Renal cortical epithelial cell (primary cell): ENCODE measurements at places on chromosomes 6 and 20. TPM values are rescaled to one million over a fixed set of nuclear protein-coding genes. Genes with fewer than 3 reads are reported as not detected.
A peak's percentile ranks its signal among the peaks of the same experiment; 100 is the strongest.

DNA sequence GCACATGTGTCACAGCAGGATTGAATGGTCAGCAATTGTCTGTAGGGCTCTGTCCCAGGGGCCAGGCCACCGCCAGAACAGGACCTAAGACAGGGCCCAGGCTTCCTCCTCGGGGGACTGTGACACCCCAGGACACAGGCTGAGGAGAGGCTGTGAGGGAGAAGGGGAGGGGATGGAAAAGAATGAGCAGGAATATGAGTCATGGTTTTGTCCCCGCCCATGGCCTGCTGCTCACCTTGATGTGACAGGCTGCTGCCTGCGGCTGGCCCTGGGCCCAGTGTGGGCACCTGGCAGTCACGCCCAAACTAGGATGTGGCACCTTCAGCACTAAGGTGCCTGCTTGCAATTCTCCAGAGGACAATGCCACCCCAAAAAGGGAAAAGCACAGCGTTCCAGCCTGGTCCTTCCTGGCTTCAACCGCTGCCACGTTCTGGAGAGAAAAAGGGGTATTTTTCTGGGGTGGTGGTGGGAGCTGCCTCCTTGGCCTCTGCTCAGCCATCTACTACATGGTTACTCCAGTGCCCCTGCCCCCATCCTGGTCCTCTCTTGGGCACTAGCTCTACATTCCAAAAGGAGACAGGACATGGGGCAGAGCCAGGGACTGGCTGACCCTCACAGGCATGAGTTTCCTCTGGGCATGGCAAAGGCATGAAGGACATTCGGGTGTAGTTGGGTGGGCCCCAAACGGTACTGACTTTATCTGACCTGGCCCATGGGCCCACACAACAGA is 93.4 kb downstream of the SLC22A23 start:
- DNase-seq, result peak; percentile 42

- no peak for DNase-seq
These were observed 7.8 kb upstream of the NR2E1 start for GRCh38 chr6:108157981-108158525.

Gene BPIFB4
- not detected in 2 replicates for total RNA-seq

Gene LY6G5C
- total RNA-seq, result 0.40 TPM in 1 of 2 replicates, not detected in the other

Gene IRF4
- total RNA-seq, result not detected in 2 replicates

Gene FAM162B
- not detected in 2 replicates for total RNA-seq

Gene PSMB8
- total RNA-seq, result 39.7 and 82.3 TPM in 2 replicates

GRCh38 chr6:55643861-55644260 is 64.9 kb upstream of the HMGCLL1 start:
- DNase-seq, result peak; percentile 10

Gene MYL9
- total RNA-seq, result 1.6 and 3.5 TPM in 2 replicates

- no peak for DNase-seq
These were observed 35.1 kb upstream of the BTN3A2 start for GRCh38 chr6:26329763-26330511.

DNA sequence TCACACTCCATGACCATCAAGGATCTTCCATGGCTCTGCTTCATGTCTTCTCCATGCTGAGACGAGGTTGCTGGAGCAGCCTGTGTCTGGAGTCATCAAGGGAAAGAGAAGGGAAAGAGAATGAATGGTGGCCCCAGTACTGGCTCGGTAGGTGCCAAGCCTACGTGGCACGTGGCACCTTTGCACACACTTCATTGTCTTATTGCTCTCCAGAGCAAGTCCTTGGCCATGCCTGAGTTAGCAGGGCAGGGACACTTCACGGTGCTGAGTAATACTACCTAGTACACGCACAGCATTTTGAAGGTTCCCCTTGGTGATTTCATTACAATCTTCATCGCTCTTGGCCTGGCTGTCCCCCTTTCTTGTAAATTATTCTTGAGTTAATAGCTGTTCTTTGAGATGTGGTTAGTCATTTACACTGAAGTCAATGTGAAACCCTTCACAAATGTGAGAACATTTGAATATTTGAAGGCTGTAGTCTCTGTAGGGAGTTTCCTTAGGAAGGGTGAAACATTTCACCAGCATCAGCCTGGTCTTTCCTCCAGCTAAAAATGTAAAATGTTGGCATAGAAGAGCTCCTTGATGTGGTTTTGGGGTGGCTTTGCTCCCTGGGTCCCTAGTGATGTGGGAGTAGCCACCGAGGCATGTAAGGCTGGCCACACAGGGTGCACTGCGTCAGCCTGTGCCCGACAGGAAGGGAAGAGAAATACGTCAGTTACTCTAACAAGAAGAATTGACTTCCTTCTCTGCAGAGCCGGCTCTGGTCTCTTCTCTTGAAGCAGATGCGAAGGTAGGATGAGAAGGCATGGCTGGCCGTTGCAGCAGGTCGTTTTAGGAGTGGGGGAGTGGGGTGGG is at the start of gene SYTL3:
TSS of gene SYTL3 (plus strand) at position 766 of the 855 bp plus-strand sequence. CDS start 13,215 bp downstream, outside the sequence.
- DNase-seq, result peak; percentile 98

- DNase-seq, result no peak
These were observed 51.1 kb upstream of the HBS1L start for GRCh38 chr6:135105710-135106109.

Gene DDO
- total RNA-seq, result 4.8 and 7.3 TPM in 2 replicates

Gene CPXM1
- 0.17 and 0.20 TPM in 2 replicates for total RNA-seq

DNA sequence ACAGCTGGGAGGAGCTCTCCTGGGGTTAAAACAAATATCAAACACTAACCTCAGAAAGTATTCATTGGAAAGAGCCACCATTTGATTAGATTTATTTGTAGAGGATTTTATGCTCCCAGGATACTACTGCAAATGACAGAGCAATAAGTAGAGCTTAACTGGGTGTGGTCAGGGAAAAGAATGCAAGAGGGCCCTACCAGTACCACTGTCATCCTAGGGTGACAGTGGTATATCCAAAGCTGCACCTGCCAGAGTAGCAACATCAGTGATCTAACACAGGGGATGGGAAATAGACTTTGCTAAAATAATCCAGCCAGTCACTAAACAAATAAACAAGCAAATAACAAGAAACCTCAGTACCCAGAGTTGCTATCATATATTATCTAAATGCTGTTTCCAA is 29.7 kb downstream of the ERGIC3 start:
- no peak for DNase-seq

- no peak for DNase-seq
These were observed 19.5 kb upstream of the GPR6 start for GRCh38 chr6:109958626-109959025.

Gene SIRPD
- total RNA-seq, result not detected in 2 replicates

GRCh38 chr6:105373481-105373880 is 29.4 kb downstream of the PREP start:
- DNase-seq, result no peak

DNA sequence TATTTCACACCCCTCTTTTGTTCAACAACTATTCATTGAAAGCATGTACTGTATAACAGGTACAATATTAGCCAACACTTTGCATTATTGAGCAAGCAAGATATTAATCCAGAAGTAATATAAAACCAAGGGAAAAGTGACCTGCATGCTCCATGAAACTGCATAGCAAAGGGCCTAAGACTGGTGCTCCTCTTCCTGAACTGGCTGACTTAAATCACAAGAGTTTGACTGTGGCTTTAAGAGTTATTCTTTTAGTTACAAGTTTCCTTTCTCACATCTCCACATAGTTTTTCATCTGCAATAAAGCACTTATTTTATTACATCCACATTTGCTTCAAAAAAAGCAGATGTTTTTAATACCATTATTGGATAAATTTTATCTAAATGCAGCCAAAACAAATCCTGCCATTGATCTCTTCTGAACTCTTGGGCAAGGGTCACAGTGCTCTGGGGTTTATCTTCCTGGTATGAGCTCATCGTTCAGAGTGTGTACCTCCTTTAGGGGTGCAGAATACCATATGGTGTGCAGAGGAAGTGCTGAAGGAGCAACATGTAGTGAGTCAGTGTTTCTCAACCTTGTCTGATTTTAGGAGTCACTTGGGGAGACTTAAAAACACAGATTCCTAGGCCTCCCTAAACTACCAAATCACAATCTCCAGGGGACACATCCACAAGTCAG is 1225.9 kb upstream of the MAP3K7 start:
- no peak for DNase-seq

DNA sequence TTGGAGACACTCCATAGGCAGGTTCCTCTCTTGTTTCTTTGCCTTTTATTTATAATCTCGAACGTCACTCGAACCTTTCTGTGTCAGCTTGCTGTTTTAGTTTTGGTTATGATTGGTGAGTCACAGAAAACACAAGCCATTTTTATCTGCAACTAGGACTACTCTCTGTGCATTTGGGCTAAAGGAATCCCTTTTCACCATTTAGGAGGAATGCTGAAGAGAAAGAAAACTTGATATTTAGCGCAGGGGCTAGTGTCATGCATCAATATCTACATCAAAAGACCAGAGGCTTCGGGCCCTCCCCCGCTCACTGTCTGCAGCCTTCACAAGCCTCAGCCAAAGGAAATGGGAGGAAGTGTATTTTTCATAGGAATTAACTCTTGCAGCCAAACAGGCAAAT is 507.8 kb upstream of the CITED2 start:
- no peak for DNase-seq

GRCh38 chr6:120774275-120774674 is 560.0 kb downstream of the TBC1D32 start:
- DNase-seq, result peak; percentile 12

- no peak for DNase-seq
These were observed 529.9 kb downstream of the MMUT start for GRCh38 chr6:48933136-48933535.

DNA sequence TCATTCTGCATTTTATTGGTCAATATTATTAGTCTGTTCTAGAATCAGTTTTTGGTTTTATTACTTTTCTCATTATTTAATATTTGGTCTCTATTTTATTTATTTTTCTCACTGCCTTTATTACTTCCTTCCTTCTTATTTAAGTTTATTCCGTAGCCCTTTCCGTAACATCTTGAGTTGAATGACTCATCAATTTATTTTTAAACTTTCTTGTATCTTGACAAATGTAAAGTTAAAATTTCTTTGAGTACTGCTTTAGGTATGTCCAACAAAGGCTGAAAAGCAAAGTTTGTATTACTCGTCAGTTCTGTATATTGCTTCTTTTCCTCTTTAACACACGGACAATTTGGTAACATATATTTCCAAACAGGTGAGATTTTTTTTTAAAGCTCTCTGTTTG is 192.0 kb downstream of the CD109 start:
- DNase-seq, result no peak

DNA sequence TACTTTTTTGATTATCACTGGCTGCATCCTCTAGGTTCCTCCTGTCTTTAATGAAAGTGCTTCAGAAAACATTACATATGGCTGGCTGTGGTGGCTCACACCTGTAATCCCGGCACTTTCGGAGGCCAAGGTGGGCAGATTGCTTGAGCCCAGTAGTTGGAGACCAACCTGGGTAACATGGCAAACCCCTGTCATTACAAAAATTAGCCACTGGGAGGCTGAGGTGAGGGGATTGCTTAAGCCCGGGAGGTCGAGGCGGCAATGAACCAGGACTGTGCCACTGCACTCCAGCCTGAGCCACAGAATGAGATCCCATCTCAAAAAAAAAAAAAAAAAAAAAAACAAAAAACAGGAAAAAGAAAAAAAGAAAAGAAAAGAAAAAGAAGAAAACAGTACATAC is 35.3 kb downstream of the BEND3 start:
- DNase-seq, result no peak

Gene PHACTR3
- 0.52 and 1.6 TPM in 2 replicates for total RNA-seq

Gene HLA-DPB1
- total RNA-seq, result 12.2 and 25.7 TPM in 2 replicates

- DNase-seq, result no peak
These were observed 46.0 kb downstream of the STX7 start for GRCh38 chr6:132466952-132467351.

- DNase-seq, result no peak
These were observed 195.7 kb downstream of the PRL start for GRCh38 chr6:22101163-22101562.

GRCh38 chr6:29762781-29763214 is 39.6 kb downstream of the HLA-F start:
- DNase-seq, result peak; percentile 89

DNA sequence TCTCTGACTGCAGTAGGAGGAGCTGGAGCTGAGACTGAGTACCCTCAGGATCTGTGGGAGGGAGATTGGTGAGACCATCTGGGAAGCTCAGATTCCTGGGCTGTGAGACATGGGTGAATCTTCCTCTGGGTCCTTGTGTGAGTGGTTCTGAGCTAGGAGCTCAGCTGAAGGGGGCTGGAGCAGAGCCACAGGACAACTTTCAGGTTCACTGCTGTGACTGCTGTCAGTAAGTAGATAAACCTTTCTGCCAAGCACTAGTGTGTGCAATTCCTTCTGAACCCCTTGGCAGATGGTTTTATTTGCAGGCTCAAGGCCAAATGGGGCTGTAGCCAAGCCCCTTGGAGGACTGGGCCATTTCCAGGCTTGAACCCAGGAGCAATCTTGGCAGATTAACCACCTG is 49.6 kb upstream of the SNAP91 start:
- DNase-seq, result no peak

GRCh38 chr6:68238097-68238601 is 396.9 kb upstream of the ADGRB3 start:
- DNase-seq, result peak; percentile 4

DNA sequence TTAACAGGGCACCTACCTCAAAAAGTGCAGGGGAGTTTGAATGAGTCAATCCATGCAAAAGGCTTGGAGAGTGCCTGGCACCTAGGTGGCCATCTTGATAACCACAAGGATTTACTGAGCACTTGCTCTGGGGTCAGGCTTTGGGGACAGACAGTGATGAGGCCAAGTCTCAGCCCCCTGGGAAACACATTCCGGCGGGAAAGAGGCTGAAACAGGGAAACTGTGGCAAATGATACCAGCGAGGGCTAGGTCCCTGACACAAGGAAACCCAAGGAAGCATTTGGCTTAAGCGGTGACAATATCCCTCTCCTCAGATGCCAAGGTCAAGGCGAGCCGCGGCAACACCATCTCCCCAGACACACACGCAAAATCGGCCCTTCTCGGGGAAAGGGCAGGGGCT is 527 bp upstream of the DOK5 start:
- peak; percentile 25 for DNase-seq

- no peak for DNase-seq
These were observed 114.1 kb upstream of the SMLR1 start for GRCh38 chr6:130713144-130713543.

Gene MOG
- total RNA-seq, result not detected in 2 replicates

- no peak for DNase-seq
These were observed 73.4 kb upstream of the PMEPA1 start for GRCh38 chr20:57783196-57783595.

Gene OXT
- not detected in 2 replicates for total RNA-seq

DNA sequence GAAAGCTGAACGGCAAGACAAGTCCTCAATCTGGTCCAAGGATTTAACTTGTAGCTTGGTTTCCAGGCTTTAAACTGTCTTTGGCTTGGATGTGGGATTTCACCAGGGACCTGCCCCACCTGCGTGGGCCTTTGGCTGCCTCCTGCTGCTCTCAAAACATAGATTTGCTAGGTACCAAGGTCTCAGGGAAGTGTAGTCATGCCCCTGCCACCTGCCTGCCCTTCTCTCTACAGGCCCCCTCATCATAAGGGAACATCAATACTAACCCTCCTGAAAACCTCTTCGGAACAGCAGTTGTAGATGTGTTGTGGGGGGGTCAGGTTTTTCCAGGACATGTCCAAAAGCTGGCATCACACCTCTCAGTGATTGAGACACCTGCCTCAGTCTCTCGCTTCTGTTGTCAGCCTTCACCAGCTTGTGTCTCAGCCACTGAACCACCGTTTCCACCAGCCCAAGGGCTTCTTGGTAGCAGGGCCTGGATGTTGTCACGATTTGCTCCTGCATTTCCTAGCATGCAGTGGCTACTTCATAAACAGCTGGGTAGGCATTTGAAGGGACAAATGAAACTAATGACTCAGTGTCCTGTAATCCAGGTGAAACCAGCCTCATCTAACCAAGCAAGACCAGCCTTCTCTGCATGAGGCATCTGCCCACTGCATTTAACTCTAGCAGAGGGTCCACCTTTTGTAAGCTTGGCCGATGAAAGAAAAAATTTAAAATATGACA is 141.6 kb upstream of the THBS2 start:
- DNase-seq, result peak; percentile 5

GRCh38 chr6:35027807-35028206 is 113.3 kb downstream of the TCP11 start:
- no peak for DNase-seq
